Effector CD4-positive, alpha-beta T cell (primary cell): ENCODE measurements at places on chromosomes 3 and 15.

- no peak for DNase-seq
Observed at GRCh38 chr3:141331377-141332318, 36.7 kb upstream of the ZBTB38 start.

GRCh38 chr3:46093966-46094365 is 66.7 kb upstream of the XCR1 start:
- DNase-seq = no peak

- DNase-seq = no peak
Observed at GRCh38 chr3:168088106-168088720, 7.5 kb downstream of the GOLIM4 start.

GRCh38 chr15:47736143-47736786 is 19.0 kb downstream of the SEMA6D start:
- no peak for DNase-seq

DNA sequence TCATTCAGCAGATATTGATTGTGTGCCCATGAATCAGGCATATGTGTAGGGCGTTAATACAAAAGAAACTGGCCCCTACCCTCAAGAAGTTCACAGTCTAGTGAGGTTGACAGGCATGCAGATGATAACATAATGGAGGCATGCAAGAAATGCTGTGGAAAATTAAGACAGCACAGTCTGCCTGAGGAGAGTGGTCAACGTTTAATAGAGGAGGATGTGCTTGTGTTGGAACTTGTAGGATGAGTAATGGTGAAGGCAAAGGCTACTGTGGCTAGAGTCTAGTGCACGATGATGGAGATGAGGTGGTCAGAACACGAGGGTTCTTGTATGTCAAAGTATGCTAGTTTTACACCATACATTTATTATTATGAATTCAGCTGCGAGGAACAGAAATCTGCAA is 295.7 kb downstream of the SOX2 start:
- no peak for DNase-seq

DNA sequence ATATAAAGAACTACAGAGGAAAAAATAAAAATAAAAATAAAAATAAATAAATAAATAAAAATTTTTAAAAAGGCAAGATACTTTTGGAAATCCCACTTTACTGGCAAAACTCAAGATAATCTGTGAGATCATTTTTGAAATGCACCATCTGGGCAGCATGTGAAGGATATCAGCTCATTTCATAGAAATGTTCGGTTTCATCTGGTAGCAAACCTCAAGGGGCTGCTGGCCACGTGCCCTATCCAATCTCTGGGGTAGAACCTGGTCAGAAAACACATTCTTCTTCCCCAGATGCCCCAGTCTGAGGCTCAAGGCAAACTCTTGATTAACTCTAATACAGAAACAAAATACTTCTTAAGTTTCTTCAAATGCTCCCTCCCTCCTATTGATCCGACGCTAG is 166.0 kb downstream of the FMN1 start:
- no peak for DNase-seq

DNA sequence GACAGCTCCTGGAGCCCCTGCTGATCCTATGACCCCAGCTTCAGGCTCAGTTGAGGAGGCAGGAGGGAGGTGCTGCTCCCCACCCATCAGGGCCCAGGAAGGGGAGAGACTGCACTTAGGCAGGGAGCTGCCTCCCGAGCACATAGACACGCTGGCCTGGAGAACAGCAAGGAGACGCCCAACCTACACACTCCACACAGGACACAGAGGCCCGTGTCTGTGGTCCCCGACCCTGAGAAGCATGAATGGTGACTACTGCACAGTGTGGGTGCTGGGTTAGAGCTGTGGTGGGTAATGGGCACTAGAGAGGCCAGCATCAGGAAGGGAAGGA is 1.1 kb upstream of the HHATL start:
- DNase-seq = no peak

- DNase-seq = no peak
Observed at GRCh38 chr15:89444241-89445225, 51.9 kb downstream of the RHCG start.

- DNase-seq = no peak
Observed at GRCh38 chr15:80157215-80157614, 4.4 kb downstream of the FAH start.

- DNase-seq = no peak
Observed at GRCh38 chr3:46141813-46142212, 66.3 kb downstream of the CCR1 start.

- DNase-seq = no peak
Observed at GRCh38 chr15:84702961-84703482, 12.9 kb downstream of the SEC11A start.

- no peak for DNase-seq
Observed at GRCh38 chr15:99873451-99873850, 140.2 kb upstream of the LYSMD4 start.

- peak; percentile 53 for DNase-seq
Observed at GRCh38 chr15:74489518-74490338, 28.8 kb upstream of the UBL7 start.

- DNase-seq = peak; percentile 73
Observed at GRCh38 chr15:81000624-81001151, at the start of gene TLNRD1. Gene TLNRD1 (plus strand): TSS chr15:81000923. CDS start chr15:81002272, 1,349 bp downstream.

GRCh38 chr3:72123908-72124441 is 339.0 kb upstream of the PROK2 start:
- no peak for DNase-seq

GRCh38 chr3:192409838-192410683 is 317.3 kb downstream of the FGF12 start:
- no peak for DNase-seq

DNA sequence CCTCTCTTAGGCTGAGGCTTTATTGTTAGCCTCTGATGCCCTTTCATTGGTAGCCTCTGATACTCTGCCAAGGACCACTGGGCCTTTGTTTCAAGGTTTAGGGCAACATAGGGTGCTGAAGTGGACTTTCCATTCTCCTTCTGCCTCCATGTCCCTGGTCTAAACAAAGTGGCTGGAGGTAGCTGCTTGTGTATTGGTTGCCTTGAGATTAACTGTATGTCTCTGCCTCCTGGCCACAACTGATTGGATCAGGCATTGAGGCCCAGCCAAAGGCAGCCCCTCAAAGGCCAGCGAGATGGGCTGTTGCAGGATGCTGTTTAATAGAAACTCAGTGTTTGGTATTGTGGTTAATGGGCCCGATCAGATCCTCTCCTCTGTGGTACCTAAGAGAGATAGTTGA is 77.9 kb upstream of the PRR23C start:
- DNase-seq = no peak

- DNase-seq = no peak
Observed at GRCh38 chr3:185764163-185764979, 60.5 kb downstream of the IGF2BP2 start.

GRCh38 chr15:77544162-77544561 is 88.5 kb downstream of the LINGO1 start:
- no peak for DNase-seq

- no peak for DNase-seq
Observed at GRCh38 chr3:183527428-183528379, 27.8 kb downstream of the KLHL6 start.

- DNase-seq = no peak
Observed at GRCh38 chr3:103977417-103977816, 1389.3 kb upstream of the ALCAM start.

GRCh38 chr3:127482216-127483004 is 108.1 kb downstream of the TPRA1 start:
- DNase-seq = no peak

GRCh38 chr3:175311946-175312345 is 452.8 kb downstream of the NAALADL2 start:
- no peak for DNase-seq

GRCh38 chr15:51883271-51883837 is 53.9 kb downstream of the TMOD3 start:
- DNase-seq = no peak

DNA sequence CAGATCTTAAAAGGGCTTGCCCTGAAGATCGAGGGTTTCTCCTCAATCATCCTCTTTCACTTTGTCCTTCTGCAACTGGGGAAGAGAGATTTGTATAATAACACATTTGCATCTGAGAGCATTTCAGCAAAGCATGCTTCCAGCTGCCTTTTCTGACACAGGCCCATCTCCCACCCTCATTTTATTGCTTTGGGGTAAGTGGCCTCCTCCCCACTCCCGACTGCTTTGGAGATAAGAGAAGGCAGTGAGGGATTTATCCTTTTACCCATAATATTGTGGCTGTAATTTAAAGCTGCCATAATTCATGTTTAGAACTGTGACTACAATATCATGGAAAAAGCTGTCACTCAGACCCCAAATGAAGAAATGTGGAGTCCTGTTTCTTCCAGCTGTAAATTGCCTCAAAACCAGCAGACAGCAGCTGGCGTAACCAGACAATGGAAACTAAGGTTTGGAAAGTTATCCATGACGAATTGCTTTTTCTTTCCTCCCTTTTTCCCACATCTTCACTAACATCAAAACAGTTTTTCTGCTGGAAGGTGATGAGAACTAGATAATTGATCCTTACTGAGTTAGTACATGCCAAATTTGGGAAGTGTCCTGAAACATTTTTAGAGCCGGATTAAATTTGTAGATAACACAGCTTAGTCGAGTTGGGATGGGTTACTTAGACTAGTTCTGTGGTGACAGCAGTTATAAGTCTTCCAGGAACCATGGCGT is 104.2 kb upstream of the PFN2 start:
- DNase-seq = no peak

DNA sequence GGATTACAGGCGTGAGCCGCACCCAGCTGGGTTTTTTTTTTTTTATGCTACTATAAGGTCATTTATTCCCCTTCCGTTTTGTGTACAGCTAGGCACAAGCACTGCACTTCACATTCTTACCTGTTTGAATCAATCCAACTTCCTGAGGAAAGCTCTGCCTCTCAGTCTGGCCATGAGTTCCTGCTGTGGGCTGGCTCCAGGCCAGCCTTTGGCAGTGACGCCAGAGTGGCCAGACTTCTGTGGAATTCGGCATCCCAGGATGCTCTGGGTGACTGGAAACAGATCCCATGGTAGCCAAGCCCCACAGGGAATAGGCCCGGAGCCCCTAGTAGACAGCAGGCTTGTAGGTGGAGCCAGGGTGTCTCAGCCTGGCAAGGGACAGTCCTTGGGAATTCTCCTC is 21.5 kb upstream of the TIMP4 start:
- no peak for DNase-seq

- no peak for DNase-seq
Observed at GRCh38 chr3:139355476-139355875, 11.7 kb downstream of the MRPS22 start.

GRCh38 chr3:152183473-152183872 is 85.3 kb upstream of the MBNL1 start:
- peak; percentile 37 for DNase-seq

DNA sequence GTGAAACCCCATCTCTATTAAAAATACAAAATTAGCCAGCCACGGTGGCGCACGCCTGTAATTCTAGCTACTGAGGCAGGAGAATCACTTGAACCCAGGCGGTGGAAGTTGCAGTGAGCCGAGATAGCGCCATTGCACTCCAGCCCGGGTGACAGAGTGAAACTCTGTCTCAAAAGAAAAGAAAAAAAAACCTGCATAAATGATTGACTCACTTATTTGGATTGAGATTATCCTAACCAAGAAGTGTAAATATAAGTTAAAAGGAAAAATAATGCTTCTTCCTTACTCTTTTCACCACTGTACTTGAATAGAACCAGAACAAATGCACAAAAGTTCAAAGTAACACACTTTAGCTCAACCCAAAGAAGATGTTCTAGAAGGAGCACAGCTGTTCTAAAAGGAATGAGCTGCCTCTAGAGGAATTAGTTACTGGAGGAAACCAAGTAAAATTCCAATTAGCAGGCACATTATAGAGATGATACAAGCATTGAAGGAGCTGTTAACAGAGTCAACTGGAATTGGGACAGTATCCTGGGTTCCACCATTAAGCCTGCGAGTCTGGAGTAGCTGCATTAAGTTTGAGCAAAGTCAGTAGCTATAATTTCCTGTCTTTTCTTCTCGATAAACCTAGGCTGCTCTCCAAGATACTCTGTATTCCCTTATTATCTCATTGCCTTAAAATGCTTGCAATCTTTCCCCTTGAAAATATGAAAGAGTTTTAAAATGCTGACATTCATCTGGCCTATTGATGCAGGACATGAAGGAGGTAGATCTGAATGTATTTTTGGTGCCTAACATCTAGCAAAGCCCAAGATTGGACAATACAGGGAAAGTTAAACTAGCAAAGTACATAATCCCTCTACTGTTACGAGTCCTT is 9.5 kb downstream of the MTHFS start:
- DNase-seq = no peak

DNA sequence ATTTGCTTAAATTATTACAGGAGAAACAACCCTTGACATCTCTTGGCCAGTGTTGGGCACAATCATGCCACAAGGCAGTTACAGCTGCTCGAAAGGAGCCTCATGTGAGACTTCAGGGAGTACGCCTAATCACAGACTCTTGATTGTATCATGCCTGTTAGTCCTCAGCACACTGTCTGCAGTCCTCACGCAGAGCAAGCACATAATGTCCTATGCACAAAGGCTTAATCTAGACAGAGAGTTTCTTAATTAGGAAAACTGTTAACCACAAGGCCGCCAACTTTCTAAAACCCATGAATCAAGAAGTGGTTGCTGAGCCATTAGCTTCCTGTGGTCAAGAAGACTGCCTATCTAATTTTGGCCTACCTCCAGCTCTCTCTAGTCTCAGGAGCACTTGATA is 172.0 kb downstream of the UNC13C start:
- DNase-seq = no peak

DNA sequence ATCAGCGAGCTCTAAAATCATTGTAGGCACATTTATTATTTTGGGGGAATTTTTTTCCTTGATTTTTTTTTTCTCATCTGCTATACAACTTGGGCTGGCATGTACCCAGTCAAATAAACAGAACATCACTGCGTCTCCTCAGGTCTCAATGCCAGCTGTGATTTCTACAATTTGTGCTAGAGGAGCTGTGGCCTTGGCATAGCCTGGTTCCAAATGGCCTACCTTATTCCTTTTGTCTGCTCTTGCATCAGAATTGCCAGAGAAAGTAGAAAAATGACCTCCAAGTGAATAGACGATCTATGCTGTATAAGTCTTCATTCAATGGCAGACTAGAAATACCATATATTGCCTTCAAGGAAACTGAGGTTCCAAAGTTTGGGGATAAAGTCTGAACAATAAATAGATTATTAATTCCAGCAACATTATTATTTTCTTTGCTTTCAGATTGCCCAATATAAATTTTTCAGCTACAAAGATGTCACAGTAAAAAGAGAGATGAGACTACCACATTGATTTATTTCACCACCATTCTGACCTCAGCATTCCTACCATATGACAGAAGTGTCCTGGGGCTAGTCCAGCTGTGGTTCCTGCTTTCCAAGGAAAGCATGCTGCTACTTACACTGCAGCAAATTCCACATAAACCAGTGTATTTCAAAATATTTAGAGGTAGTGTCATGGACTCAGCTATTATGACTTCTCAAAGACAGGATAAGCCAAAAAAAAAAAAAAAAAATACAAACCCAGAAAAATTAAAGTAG is 493.9 kb upstream of the ZNF385D start:
- no peak for DNase-seq

GRCh38 chr15:81024265-81024872 is 23.6 kb downstream of the TLNRD1 start:
- no peak for DNase-seq

- no peak for DNase-seq
Observed at GRCh38 chr15:39192979-39193560, 387.8 kb upstream of the THBS1 start.
